ENCODE measurements at places on chromosomes 16 and 17.

DNA sequence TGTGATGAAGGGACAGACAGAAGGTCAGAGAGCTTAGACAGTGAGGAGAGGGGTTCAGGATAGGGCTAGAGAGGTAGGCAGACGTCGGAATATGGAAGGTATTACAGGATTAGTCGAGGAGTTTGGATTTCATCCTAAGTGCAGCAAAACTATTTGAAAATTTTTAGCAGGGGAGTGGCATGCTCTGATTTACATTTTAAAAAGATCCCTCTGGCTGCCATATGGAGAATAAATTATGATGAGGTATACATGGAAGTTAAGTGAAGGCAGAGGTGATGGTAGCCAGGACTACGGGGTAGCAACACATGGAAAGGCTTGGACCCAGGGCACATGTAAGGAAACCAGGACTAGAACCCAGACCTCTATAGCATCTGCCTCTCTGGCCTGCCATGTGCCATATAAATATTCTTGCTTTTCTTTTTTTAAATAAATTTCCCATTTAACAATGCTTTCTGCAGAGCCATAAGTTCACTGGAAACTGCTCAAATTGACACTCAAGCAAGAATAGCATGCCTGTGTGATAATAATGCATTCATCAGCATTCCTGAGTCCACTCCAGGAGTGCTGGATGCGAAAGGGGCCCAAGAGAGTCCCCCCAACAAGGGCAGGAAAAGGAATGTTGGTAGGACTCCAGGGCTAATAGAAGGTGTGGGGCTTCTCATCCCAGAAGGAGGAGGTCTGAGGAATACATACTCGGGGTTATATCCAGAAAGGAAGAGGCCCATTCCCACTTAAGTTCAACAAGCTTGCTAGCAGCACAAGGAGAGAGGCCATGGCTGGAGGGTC is 78.2 kb downstream of the HLF start:
- no peak for DNase-seq
- H3K27me3 ChIP-seq: no peaks in the 10 kb centered on the region
- H3K36me3 ChIP-seq: no peaks in the 10 kb centered on the region

DNA sequence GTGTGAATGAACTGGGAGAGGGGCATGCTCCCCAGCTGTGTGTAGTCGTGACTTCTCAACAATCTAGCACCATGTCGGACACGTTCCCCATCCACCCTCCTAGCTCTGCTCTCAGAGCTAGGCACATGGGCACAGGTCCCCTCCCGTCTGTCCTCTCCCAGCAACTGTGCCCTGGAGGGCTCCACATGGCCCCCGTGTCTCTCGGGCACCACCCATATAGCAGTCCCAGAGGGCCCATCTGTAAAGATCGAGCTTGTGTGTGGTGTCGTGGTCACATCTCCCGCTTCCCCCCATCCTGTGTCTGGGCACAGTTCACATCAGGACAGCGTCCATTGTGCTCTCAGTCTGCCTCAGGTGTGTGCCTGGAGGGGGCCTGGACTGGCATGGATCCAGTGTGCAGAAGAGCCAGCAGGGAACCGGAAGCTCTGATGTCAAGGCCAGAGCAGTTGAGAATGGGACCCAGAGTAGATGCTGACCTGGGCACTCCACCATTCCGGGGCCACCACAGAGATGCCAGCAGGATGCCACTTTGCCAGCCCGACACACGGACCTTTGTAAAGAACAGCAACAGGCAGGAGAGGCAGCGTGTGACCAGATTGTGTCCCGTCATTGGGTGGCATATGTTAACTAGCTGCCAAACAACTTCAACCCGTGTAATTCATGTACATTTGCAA is 55.7 kb downstream of the MARF1 start:
- no peak for DNase-seq
- H3K36me3 ChIP-seq: no peaks in the 10 kb centered on the region
- no peak overlapping the region for H3K27ac ChIP-seq

GRCh38 chr17:75152922-75153779 is 1.2 kb downstream of the JPT1 start:
- H3K36me3 ChIP-seq: no peaks in the 10 kb centered on the region
- DNase-seq: peak; percentile 26
- peak overlapping the region; percentile 43 for H3K27ac ChIP-seq
- H3K27me3 ChIP-seq: no peaks in the 10 kb centered on the region
- peaks cover 7% of the 10 kb centered on the region for H3K4me1 ChIP-seq

- no peak overlapping the region for H3K27ac ChIP-seq
- no peaks in the 10 kb centered on the region for H3K4me1 ChIP-seq
- no peak overlapping the region for H3K4me3 ChIP-seq
These were observed 127.9 kb upstream of the CPHXL start for GRCh38 chr16:75854152-75854551.

DNA sequence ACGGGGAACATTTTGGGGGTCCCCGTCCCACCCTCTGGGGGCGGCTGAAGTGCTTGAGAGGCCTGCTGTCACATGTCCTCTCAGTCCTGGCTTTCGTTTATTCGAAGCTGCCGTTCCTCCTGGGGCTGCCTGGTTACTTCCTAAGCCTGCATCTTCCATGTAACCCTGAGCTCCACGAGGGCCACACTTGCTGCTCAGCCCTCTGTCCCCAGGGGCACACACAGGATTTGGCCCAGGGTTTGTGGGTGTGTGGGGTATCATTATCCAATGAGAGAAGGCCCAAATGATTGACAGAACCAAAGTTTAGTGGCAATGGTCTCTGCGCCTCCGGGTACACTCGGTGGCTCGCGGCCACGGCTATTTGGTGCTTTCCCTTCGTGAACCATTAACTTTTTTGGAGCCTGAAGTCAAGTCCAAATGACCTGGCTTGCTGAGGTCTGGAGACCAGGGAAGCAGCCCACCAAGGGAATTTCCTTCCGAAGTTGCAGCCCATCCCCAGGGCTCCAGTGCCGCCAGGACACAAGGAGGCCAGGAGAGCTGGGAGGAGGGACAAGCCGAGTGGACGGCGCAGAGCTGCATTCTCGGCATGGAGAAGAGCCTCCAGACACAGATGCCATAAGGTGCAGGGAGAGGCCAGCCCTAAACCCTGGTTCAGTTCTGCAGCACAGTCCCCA is 131.4 kb upstream of the FOXF1 start:
- H3K4me1 ChIP-seq: no peaks in the 10 kb centered on the region
- no peaks in the 10 kb centered on the region for H3K36me3 ChIP-seq
- DNase-seq: no peak

DNA sequence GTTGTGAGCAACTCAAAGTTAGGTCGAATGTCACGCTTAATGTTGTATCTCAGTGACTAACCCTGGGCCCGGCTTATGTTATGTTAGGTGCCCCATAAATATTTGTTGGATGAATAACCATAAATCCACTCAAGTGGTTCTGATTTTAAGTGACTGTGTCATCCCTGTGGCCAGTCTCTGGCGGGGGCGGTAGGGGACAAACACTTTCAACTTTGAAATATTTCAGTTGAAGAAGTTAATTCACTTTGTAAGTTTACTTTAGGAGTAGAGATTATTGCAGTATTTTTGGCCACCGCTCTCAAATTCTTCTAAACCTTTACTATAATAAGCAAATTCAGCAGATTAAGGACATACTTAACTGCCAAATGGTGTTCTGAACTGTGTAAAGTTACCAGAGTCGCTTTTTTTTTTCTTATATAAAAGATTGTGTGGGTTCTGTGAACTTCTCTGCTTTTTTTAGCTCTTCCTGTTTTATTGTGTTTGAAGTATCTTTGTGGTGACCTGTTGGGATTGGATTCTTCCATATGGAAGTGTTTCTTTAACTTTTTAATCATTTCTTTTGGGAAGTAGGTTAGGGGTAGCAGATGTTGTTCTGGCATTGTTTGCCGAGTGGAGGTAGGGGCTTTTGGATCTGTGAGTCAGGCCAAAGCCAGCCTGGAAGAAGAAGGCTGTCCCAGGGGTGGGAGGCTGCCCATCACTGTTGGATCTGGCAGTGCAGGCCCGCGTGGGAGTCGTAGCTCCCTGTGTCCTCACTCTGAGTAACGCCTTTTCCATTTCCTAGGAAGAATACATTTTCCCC is 61.4 kb upstream of the TBX2 start:
- H3K27ac ChIP-seq: no peak overlapping the region
- no peak for DNase-seq
- H3K4me3 ChIP-seq: no peak overlapping the region
- no peaks in the 10 kb centered on the region for H3K27me3 ChIP-seq
- H3K36me3 ChIP-seq: no peaks in the 10 kb centered on the region
